ENCODE measurements at places on chromosomes 13 and 19.

- no peak for DNase-seq
These were observed at the start of gene NFIC for GRCh38 chr19:3365836-3366752. TSS of gene NFIC (plus strand) at chr19:3366583. CDS start at chr19:3366637, 54 bp downstream.

DNA sequence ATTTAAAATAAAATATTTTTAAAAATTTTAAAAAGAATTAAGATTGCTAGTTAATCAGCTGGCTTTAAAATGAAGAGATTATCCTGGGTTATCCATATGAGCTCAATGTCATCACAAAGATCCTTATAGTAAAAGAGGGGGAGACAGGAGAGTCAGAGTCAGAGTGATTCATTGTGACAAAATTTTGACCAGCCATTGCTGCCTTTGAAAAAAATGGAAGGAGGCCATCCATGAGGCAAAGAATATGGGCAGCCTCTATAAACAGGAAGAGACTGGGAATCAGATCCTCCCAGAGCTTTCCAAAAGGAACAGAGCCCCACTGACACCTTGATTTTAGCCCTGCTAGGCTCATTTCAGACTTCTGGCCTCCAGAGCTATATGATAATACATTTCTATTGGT is 9.3 kb upstream of the RUBCNL start:
- no peak for DNase-seq

DNA sequence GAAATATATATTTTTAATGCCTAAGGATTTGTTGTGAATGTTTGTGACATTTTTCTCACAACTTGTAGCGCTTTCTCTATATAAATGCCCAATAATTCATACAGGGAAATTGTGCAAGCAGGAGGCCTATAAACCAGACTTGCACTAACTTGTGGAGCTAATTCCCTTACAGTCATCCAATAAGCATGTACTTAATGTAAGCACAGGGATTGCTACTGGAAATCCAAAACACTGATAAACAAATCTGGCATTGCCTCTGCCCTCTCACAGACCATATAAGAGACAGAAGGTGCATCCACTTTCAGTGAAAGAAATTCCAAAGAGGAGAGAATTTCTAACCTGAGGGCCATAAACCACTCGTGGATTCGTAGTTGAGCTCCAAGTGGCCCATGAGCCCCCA is 518.8 kb downstream of the MYO16 start:
- no peak for DNase-seq

- no peak for DNase-seq
These were observed 196.0 kb downstream of the KLF5 start for GRCh38 chr13:73254827-73255226.

Data from hematopoietic multipotent progenitor cell treated with erythropoietin and hydrocortisone succinate and interleukin-3 and kit ligand, for 17 days (in vitro differentiated cells).